ENCODE measurements at places on chromosomes 2 and 18.

GRCh38 chr18:54825601-54826344 is 2.5 kb upstream of the RAB27B start:
- no peak for DNase-seq

GRCh38 chr2:45699032-45699658 is 47.7 kb downstream of the PRKCE start:
- DNase-seq = no peak

GRCh38 chr2:218957671-218958070 is 1.8 kb upstream of the CDK5R2 start:
- DNase-seq = no peak

GRCh38 chr2:232103140-232103737 is 141.7 kb downstream of the DIS3L2 start:
- DNase-seq = no peak

DNA sequence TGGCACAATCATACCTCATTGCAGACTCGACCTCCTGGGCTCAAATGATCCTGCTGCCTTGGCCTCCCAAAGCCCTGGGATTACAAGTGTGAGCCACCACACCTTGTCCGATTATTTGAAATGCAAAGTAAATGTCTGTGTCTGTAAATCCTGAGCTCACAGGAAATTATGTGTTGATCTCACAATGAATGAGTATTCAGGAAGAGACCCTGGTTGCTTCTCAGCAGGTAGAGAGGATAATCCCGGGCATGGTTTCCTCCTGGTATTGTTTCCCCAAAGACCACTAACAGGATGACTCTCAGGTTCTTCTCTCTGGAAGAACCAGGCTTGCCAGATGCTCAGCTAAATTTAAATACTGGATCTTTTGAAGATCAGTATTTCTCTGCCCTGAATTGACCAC is 147.6 kb downstream of the LDLRAD4 start:
- no peak for DNase-seq

DNA sequence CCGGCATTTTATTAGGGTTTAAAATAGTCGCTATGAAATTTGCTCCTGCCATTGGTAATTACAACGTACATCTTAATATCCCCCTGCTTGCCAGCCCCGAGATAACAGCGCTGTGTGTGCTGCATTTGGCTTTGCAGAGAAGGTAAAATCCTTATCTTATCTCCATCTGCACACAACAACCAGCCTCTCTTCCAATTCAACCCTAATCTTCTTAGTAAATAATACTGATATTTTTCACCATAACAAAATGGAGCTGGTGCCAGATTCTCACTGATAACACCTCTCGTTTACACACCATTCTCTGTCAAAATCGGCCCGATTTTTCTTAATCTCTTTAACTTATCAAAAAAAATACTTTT is 61.4 kb upstream of the SIX3 start:
- no peak for DNase-seq

- DNase-seq = no peak
Observed at GRCh38 chr18:76387608-76388007, 107.4 kb downstream of the ZNF516 start.

- no peak for DNase-seq
Observed at GRCh38 chr2:85748985-85749875, 4.6 kb upstream of the ATOH8 start.

- no peak for DNase-seq
Observed at GRCh38 chr18:63831080-63831788, 56.0 kb downstream of the SERPINB7 start.

DNA sequence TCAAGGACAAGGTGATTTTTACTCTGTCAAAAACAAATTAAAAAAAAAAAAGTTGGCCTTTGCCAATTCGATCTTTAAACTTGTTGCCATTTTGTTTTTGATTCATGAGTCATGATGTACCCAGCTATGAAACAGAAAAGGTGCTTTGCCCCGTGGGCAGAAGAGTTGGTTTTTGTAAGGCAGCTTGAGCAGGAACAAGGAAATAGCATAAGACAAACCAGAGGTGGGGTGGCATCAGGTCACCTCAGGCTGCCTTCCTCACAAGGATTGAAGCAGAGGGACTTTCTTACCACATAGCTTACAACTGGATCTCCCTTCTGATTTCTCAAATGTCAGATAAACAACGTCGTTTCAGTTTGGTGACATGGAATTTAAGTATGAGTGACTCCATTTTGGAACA is 123.8 kb downstream of the ARL4C start:
- no peak for DNase-seq

DNA sequence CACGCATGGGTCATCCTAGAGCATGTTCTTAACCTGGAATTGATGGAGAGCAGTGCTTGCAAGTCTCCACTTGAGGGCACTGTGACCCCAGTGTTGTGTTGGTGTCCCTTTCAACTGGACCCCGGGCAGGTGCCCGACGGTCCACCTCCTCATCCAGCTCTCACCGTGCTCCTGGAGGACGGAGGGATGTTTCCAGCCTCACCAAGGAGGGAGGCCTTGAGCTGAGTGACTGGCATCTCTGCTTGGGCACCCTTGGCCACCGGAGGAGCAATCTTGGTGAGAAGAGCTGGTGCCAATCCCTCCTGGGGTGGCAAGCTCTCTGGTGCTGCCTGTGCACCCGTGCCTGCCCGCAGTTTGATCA is 45.4 kb upstream of the ASB18 start:
- DNase-seq = no peak

- no peak for DNase-seq
Observed at GRCh38 chr2:143219266-143219665, 90.0 kb downstream of the ARHGAP15 start.

DNA sequence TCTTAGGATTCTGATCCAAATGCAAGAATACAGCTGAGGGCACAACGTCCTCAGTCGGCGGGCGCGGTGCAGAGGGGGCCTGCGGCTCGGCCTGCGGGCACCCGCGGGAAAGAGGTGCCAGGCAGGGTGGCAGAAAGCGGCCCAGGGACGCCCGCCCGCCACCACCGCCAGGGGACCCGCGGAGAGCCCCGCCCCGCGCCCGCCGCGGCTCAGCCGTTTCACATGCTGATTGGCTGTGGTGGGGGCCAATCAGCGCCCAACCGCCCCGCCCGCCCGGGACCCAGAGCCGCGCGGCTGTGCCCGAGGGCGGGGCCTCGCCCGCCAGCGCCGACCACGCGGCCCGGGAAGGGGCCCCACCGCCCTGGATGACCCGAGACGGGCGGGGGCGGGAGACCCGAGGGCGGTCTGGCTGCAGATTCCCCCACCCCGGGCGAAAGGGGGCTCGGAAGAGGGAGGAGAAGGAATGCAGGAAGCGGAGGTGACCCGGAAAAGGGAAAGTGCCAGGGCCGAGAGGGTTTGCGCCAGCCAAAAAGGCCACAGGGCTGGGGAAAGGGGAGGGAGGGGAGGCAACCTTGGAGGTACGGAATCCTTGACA is 8.0 kb downstream of the IRS1 start:
- DNase-seq = peak; percentile 90

DNA sequence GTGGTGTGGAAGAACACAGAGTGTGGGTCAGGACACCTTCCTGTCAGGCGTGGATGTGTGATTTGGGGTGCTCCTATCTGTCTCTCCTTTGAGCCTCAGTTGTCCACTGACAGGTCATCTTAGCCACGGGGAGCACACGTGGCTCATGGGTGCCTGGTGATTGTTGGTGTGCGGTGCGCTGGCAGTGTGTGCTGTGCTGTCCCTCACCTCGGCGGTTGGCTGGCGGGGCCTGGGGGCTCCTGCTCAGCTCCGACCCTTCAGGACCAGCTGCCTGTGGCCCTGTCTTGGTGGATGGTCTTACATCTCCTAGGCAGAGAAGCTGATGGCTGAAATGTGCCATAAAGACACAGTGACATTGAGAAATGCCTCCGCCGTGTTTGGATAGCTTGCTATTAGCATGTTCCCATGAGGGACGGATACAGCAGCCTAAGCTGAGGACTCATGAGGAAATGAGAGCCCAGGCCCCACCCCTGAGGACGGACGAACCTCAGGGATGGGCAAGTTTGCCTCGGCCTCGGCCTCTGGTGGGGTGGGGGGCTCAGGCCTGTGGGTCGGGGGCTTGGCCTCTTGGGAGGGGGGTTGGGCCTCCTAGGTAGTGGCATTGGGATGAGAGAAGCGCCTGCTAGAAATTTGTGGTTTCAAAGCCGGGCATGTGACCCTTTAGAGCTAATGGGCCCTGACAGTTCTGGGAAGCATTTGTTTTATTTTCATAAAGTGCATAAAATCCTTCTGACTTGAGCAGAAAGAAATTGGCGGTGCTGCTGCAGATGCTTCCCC is 20.3 kb upstream of the ASB1 start:
- DNase-seq = no peak

GRCh38 chr2:46194856-46195255 is 102.4 kb upstream of the EPAS1 start:
- no peak for DNase-seq

DNA sequence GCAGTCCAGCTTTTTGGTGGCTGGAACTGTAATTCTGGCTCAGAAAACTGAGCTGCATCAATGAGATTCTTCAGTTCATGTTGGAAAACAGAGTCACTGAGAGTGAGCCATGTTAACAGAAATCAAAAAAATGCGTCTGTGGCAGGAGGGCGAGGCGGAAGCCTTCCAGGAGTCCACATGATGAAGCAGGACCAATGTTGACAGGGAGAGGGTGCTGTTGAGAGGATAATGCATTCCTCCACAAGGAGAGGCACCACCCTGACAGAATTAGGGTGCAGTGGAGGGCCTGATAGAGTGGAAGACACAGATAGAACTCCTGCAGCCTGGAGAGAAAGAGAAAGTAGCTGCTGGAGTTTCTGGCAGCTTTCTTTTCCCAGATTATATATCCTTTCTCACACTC is 111.5 kb downstream of the MGAT5 start:
- no peak for DNase-seq

DNA sequence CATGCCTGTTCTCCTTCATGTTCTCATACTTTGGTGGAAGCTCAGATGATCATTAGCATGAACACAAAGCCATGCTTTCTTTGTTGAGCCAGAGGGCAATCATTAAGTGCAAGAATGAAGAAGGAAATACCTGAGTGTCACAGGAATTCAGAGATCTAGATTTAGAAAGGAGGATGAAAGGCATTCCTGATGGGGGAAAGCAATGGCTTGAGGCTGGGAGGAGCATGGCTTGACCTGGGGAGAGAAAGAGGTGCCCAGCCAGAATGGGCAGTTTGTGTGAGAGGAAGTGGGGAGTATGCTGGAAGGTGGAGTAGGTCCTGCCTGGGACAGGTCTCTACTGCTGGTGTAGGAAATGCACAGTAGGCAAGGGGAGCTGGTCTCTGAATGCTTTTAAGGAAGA is 35.1 kb downstream of the SLC4A3 start:
- DNase-seq = no peak

GRCh38 chr2:31523871-31524492 is 56.8 kb downstream of the SRD5A2 start:
- no peak for DNase-seq

DNA sequence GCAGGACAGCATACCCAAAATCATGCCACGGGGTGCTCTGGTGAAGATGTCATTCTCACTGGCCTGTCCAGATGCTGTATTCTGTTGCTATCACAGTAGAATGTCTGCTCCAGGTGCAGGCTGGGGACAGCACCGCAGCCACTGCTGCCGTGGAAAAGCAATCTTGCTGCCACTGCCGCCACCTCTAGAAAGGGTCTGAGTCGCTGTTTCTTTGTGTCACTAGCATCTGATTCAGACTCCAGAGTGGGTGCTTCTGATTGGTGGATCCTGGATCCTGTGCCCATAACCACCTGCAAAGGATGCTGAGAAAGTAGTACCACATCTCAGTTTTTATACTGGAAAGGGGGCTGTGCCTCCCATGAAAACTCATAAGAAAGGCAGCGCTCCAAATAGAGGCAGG is 45.3 kb upstream of the CTLA4 start:
- no peak for DNase-seq

- DNase-seq = no peak
Observed at GRCh38 chr2:112185131-112185530, 46.9 kb downstream of the FBLN7 start.

DNA sequence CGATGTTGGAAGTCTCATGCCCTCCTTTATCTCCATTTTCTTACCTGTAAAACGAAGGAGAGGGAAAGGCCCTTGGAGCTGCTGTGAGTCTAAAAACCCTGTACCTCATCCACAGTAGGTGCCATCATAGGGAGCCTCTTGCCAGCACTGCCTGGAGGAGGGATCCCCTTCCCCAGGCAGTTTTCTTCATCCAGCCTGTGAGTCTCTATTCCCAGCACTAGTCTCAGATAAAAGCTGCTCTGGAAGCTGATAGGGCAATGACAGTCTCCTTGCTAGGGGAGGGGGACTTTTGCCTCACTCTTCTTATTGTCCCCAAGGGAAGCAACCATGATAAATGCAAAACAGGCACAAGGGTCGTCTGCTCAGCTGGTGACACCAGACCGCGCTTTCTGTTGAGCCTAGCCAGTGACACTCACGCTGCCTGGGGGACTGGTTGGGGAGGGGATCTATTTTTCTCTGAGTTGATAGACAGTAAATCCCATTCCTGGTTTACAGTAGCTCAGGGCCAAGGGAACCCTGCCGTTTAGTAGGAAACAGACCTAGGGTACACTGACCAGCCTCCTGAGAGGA is 139.5 kb upstream of the NABP1 start:
- no peak for DNase-seq

DNA sequence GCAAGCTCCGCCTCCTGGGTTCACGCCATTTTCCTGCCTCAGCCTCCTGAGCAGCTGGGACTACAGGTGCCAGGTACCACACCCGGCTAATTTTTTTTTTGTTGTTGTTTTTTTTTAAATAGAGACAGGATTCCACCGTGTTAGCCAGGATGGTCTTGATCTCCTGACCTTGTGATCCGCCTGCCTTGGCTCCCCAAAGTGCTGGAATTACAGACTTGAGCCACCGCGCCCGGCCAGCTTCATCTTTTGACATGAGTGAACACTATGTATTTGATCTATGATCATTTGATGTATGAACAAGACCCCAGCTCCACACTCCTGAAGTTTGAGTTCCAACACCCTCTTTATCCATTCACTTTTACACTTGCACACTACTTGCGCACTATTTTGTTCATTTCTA is 43.4 kb upstream of the LPIN2 start:
- no peak for DNase-seq

DNA sequence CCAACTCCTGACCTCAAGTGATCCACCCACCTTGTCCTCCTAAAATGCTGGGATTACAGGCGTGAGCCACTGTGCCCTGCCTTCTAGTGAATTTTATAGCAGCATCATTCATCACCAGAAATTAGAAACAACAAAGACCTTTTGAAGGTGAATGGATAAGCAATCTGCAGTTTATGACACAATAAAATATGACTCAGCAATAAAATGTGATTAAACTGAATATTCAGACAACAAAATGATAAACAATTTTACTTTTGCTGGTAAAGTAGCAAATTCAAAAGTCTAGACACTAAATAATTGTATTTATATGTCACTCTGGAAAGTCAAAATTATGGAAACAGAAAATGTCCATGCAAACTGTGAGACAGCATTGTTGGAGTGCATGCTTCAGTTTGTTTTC is 656.6 kb downstream of the CBLN2 start:
- no peak for DNase-seq
